ENCODE measurements at places on chromosomes 3 and 15.

DNA sequence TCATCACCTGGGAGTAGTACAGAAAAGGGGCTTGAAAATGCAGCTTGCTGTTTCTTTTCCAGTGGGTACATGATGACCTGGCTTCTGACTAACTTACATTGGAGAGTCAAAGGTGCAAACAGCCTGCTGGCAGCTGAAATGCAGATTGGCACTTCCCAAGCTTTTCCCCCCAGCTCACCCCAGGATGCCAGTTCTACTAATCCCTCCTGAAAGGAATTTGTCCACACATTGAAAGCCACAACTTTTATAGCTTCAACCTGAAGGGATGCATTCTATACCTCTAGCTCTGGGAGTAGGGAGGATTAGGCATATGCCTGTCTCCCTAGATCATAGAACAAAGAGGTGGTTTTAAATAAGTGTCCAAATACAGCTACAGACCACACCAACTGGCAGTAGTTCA, 281.7 kb downstream of the EFHB start:
- no peak for DNase-seq

DNA sequence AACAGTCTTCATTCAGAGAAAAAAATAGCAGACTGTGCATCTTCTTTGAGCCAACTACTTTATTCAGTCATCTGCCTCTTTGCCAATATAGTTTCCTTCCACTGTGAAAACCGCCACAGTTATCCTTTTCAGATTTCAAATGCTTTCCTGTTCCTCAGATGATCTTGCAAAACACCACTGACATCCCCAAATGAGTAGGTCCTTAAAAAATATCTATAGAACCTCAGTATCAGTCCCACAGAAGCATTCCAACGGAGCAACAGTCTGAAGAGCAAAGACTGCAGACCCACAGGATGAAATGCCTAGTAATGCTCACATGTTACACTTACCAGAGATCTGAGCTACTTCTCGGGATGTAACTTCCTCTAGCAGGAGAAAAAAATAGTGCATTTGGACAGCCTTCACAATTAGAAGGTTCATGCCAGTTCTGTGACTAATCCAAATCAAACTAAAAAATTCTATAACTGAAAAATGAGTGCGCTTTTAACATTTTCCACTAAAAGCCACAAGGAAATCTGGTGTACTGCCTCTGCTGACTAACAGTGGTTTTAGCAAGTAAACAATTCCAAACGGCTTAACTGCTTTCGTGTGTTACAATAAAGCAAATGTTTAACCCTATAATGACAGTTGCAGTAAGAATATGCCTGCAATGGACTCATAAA, at the start of gene ANKRD28:
TSS of gene ANKRD28 (minus strand) at position 338 of the 662 bp plus-strand sequence. CDS start 1,458 bp downstream, outside the sequence.
- DNase-seq = peak; percentile 24

DNA sequence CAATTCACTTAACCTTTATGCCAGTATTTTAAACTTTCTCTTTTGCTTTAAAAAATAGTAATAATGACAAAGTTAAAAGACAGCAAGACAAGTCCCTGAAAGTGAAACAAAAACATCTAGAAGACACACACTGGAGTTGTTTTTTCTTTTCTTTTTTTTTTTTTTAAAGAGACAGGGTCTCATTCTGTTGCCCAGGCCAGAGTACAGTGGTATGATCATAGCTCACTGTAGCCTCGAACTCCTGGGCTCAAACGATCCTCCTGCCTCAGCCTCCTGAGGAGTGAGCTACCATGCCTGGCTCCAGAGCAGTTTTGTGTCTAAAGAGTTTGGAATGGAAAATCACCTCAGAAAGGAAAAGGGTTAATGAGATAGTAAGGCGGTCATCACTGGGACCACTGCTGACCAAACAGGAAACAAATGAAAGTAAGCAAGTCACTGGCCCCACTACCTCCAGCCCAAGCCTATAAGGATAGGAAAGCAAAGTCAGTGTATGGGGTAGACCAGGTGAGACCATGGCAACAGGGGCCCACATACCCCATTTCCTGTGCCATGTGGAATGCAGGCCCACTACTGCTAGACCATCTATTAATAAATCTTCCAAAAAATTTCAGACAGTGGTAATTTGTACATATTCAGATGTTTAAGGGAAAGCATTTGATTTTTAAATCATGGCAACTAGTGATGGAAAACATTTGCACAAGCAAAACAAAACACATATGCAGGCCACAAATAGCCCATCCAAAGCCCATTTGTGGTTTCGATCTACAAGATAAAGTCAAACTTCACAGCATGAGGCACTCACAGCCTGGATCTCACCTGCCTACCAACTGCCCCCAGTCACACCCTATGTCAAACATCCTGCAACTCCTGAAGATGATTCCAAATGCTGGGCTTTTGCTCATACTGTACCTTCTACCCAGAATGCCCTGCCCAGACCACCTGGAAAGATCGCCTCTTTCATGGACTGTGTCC, 62.6 kb downstream of the OSBPL10 start:
- no peak for DNase-seq

- DNase-seq = no peak
Observed at GRCh38 chr3:191260431-191261303, 61.6 kb downstream of the OSTN start.

- no peak for DNase-seq
Observed at GRCh38 chr3:26004172-26004571, 214.3 kb downstream of the OXSM start.

GRCh38 chr3:4302747-4303146, 422 bp upstream of the SETMAR start:
- DNase-seq = no peak

DNA sequence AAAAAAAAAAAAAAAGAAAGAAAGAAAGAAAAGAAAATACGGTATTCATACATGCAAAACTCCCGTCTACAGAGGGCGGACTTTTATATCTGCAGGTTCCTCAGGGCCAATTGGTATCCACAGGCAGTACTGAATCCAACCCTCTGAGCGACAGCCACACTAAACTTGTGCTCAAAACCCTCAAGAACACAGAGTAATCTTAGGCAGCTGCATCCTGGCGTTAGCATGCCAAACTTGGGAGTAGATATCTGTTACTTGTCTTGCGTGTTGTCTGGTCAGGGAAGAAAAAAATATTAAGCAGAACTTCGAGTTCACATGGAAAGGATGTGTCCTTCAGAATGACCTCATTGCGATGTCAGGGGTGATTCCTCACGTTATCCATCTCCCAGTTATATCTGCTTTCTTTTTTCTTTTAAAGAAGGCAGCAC, 12.8 kb downstream of the SNAP23 start:
- no peak for DNase-seq

DNA sequence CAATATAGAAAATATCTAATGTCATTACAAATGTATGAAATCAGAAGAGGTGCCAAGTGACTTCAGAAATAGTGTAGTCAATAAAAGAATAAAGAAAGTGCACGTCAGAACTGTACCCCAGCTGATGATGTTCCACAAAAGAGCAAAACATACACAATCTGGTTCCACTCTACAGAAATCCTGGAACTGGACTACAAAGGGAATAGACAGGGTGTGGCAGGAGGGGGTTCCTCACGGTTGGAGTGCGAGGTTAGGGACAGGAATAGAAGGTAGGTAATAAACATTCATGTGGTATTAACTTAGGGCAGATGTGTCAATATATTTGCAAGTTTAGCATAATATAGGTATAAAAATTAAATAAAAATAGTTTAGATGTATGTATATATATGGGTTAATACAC, 103.3 kb upstream of the GOLGA6L6 start:
- DNase-seq = no peak

DNA sequence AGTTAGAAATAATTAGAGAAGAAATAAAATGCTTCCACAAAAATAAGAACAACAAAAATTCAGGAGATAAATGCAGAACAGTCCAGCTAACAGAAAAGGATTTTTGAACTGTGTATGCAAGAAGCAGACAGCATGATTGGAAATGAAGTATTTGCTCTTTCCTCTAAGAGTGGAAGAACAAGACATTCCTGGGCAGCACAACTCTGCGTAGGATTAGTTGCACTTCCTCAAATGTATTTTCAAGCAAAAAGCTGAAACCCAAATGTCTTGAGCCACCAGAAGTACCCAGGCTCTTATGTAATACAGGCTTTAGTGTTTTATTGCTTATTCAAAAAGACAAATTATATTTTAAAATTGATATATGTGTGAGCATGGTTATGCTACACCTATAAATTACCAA, 127.2 kb downstream of the ZBTB20 start:
- no peak for DNase-seq

GRCh38 chr3:149247929-149248691, 26.5 kb upstream of the CP start:
- no peak for DNase-seq

GRCh38 chr15:22895465-22896190, 57.2 kb downstream of the NIPA2 start:
- DNase-seq = no peak

DNA sequence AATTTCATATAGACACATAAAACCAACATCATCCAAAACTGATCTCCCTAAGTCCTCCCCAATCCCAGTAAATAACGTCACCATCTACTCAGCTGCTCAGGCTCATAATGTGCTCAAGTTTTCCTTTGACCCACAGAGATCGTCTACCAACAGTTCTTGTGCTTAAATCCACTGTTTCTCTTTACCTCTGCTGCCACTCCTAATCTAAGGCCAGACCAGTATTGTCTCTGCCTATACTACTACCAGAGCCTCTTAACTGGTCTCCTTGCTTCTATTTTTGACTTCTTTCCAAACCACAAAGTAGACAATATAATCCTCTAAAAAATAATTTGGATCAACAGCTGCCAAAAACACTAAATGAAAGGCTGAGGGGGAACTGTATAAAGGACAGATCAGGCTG, 65.3 kb downstream of the CLASP2 start:
- DNase-seq = no peak

GRCh38 chr3:176755977-176756376, 441.3 kb downstream of the TBL1XR1 start:
- no peak for DNase-seq

DNA sequence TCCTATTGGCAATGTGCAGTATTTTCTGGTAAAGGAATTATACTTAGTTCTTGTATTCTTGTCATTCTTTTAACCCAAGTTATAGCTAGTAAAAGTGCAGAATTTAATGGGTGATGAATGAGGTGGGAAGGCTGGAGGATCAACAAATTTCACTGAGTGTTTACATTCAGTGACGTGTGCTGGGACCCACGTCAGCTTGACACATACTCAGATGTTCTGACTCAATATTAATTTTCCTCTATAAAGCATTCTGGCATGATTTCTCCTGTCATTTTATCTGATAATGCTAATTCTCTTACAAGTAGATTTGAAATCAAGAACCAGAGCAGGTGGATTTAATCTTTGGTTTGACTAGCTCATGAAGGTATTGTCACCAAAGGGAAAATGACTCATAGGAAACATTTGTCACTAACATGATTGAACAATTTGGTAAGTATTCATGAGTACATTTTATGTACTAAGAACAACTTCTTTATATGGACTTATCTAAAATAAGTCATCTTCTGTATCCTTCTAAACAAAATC, 71.0 kb upstream of the SYNPR start:
- no peak for DNase-seq

- DNase-seq = no peak
Observed at GRCh38 chr15:97235611-97235985, 724.9 kb upstream of the ARRDC4 start.

- DNase-seq = no peak
Observed at GRCh38 chr3:130711565-130712324, 34.9 kb downstream of the PIK3R4 start.

- DNase-seq = no peak
Observed at GRCh38 chr3:60856257-60857046, 394.8 kb downstream of the FHIT start.

DNA sequence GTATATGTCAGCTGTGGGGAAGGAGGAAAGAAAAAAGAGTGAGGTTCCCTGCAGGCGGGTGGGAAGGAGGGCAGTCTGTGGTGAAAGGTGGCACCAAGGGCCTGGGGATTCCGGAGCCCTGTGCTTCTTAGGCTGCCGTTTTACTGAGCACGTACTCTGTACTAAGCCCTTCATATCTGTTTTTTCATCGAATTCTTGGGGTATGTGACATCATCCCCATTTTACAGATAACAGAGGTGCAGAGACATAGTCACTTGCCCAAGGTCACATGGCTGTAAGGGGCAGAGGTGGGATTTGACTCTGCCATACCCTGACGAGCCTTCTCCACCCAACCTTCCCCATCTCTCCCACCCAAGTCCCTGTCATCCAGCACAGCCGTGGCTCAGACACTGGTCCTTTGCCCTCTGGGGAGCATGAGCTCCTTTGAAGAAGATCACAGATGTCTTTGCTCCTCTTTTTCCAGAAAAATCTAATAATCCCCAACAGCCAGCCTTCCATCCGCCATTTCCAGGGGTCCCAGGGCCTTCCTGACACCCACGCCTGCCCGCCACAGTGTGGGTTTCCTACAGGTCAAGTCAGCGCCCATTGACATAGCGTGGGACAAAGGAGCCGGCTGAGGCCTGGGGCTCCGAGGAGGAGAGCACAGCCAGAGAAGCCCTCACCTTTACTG, 24.2 kb downstream of the CYP11A1 start:
- no peak for DNase-seq

DNA sequence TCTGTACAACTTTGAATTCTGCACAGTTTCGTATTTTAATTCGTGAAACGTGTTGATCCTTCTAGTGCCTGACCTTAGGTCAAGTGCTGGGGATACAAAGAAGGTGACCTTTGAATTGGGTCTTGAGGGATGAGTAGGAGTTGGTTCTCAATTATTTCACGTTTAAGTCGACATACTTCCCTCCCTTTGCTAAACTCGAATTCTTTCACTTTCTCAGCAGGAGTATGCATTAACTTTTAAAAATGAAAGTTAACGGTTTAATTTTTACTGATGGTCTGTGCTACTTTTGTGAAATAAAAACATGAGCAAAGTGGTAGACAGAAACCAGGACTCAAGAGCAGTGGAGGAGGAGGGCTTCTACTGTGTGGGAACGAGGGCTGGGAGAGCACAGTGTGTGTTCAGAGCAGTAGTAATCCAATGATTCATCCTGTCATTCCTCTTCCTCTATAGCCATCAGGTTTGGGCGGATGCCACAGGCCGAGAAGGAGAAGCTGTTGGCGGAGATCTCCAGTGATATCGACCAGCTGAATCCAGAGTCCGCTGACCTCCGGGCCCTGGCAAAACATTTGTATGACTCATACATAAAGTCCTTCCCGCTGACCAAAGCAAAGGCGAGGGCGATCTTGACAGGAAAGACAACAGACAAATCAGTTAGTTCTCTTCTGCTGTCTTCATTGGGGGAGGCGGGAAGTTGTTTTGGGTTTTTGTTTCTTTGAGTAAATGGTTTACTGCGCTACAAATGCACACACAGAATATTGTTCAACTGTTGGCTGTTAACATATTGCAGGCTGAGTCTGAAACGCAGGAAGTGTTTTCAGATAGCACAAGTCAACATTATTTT, 78.6 kb upstream of the TSEN2 start:
- DNase-seq = no peak

GRCh38 chr3:35422836-35423601, 216.3 kb upstream of the ARPP21 start:
- DNase-seq = no peak

DNA sequence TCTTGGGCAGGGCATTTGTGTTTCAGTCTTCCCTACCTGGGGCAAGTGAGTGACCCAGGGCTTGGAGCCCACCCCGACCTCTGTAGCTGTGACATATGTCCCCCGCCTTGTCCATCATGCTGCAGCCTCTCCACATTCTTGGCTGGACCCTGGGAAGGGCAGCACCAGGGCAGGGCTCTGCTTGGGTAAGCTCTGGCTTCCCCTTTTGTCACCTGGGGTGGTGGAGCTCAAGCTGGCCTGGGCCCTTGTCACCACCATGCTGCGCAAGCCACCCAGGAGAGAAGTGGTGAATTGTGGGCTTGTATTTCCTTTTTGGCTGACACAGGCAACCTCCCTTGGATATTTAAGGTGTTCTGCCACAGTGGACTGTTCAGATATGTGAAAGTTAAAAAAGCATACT, 29.3 kb downstream of the SPSB4 start:
- no peak for DNase-seq

GRCh38 chr15:48814286-48814685, 3.4 kb upstream of the CEP152 start:
- DNase-seq = no peak

- DNase-seq = no peak
Observed at GRCh38 chr3:139248593-139249255, 95.1 kb upstream of the MRPS22 start.
